GM23338 (cell line): ENCODE measurements at places on chromosomes 1 and 21. TPM values are rescaled to one million over a fixed set of nuclear protein-coding genes. Genes with fewer than 3 reads are reported as not detected.

Gene OLFML3
- polyA plus RNA-seq, result 42.8 and 44.7 TPM in 2 replicates

Gene RPTN
- polyA plus RNA-seq, result not detected in 2 replicates

Gene RGS13
- polyA plus RNA-seq, result not detected in 2 replicates

Gene SLAMF8
- polyA plus RNA-seq, result not detected in 2 replicates

Gene ITGB2
- polyA plus RNA-seq, result 0.40 and 0.44 TPM in 2 replicates

Gene ZNF678
- polyA plus RNA-seq, result 8.2 and 8.6 TPM in 2 replicates

Gene NKAIN1
- polyA plus RNA-seq, result 14.7 and 18.1 TPM in 2 replicates

Gene HSD3B1
- not detected in 2 replicates for polyA plus RNA-seq

Gene SYNC
- 0.31 TPM in 1 of 2 replicates, not detected in the other for polyA plus RNA-seq

Gene RIPK4
- polyA plus RNA-seq, result 2.5 and 2.7 TPM in 2 replicates

Gene RABGAP1L
- polyA plus RNA-seq, result 113 and 136 TPM in 2 replicates

DNA sequence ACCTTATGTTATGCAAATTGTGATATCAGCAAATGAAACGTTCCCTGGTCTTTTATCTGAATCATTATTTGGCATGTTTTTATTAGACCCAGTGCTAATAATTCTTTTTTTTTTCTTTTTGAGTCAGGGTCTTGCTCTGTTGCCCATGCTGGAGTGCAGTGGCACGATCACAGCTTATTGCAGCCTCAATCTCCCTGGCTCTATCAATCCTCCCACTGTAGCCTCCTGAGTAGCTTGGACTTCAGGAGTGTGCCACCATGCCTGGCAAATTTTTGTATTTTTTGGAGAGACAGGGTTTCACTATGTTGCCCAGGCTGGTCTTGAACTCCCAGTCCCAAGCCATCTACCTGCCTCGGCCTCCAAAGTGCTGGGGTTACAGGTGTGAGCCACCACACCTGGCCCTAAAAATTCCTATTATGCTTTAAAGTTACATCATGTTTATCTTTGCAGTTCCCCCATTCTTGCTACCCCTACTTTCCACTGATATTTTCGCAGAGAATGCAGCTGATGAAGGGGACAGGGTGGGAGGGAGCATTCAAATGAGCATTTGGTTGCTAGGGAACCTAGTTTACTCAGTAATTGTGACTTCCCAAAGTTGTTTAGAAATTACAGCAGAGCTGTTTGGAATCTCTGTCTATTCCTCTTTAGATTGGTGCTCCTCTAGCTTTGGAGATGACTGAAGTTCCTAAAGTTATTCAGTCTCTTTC, 18.4 kb downstream of the C1orf21 start:
- H3K4me3 ChIP-seq, result no peak overlapping the region
- H3K36me3 ChIP-seq, result no peaks in the 10 kb centered on the region
- peak; percentile 53 for DNase-seq
- H3K27ac ChIP-seq, result no peak overlapping the region
- no peaks in the 10 kb centered on the region for H3K27me3 ChIP-seq
- H3K4me1 ChIP-seq, result peaks cover 44% of the 10 kb centered on the region

DNA sequence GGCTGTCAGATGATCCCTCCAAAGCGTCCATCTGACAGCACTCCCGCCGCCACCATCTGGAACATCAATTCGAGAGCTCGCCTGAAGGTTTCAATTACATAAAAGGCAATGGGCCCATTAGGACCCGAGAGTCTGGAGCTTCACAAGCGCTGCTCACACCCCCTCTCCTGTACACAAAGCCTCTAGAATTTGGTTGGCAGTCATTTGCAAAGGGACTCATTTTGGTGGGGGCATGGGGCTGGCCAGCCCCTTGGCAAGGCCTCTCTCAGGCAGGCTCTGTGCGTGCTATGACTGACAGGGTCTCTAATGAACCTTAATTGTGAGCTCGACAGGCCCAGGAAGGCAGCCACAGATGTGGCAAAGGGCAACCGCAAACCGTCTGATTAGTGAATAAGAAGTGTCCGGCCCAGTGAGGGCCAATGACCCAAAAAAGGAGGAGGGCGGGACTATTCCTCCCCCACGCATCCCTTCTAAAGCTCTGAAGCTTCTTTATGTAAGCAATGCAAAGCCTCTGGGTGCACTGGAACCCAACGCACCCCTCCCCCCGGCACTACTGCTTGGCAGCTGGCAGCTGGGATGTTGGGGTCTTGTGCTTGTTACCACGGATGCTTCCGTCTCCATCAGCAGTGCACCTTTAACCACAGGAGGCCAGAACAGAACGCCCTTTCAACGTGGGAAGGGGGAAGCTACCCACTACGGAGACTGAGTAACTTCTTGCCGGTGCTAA, 79.4 kb downstream of the CAPZB start:
- peak; percentile 55 for DNase-seq
- no peak overlapping the region for H3K4me3 ChIP-seq
- H3K27ac ChIP-seq, result peak overlapping the region; percentile 69
- H3K27me3 ChIP-seq, result no peaks in the 10 kb centered on the region
- peaks cover 46% of the 10 kb centered on the region for H3K4me1 ChIP-seq

- no peaks in the 10 kb centered on the region for H3K27me3 ChIP-seq
- no peak for DNase-seq
- H3K4me3 ChIP-seq, result no peak overlapping the region
Measured at GRCh38 chr1:45037456-45037855, 25.4 kb downstream of the UROD start.

GRCh38 chr1:161197560-161198193, 1.2 kb downstream of the ADAMTS4 start:
- peak overlapping the region; percentile 52 for H3K4me3 ChIP-seq
- no peak for DNase-seq
- H3K27me3 ChIP-seq, result no peaks in the 10 kb centered on the region
- peaks cover 56% of the 10 kb centered on the region for H3K4me1 ChIP-seq
- H3K36me3 ChIP-seq, result no peaks in the 10 kb centered on the region

DNA sequence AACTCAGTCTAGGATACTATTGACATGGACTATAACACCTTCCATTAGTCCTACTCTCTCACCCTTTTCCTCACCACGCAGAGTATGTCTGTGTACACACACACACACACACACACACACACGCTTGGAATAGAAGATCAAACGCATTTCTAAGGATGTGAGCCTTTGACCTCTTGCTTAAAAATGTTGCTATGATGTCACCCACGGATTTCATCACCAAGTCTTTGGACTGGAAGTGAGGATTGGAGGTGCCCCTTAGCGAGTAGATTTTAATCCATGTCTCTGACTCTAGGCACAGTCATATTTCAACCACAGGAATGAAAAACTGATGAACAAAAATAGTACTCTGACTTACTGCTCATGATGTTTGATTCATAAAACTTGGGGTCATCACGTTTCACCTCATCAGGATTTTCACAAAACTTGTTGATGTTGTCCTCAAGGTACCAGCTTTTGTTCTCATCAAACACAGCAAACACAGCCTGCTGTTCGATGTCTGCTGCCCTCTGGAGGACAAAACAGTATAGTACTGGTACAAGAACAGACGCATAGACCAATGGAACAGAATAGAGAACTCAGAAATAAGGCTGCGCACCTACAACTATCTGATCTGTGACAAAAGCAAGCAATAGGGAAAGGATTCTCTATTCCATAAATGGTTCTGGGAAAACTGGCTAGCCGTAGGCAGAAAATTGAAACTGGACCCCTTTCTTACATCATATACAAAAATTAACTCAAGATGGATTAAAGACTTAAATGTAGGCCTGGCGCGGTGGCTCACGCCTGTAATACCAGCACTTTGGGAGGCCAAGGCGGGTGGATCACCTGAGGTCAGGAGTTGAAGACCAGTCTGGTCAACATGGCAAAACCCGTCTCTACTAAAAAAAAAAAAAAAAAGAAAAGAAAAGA, 39.9 kb downstream of the F5 start:
- H3K36me3 ChIP-seq, result no peaks in the 10 kb centered on the region
- DNase-seq, result peak; percentile 90
- no peak overlapping the region for H3K27ac ChIP-seq
- H3K27me3 ChIP-seq, result no peaks in the 10 kb centered on the region

- peaks cover 47% of the 10 kb centered on the region for H3K4me1 ChIP-seq
- no peaks in the 10 kb centered on the region for H3K36me3 ChIP-seq
- H3K4me3 ChIP-seq, result peak overlapping the region; percentile 95
- peaks cover 32% of the 10 kb centered on the region for H3K27me3 ChIP-seq
- no peak overlapping the region for H3K27ac ChIP-seq
Measured at GRCh38 chr1:31765041-31765467, 914 bp upstream of the ADGRB2 start.

DNA sequence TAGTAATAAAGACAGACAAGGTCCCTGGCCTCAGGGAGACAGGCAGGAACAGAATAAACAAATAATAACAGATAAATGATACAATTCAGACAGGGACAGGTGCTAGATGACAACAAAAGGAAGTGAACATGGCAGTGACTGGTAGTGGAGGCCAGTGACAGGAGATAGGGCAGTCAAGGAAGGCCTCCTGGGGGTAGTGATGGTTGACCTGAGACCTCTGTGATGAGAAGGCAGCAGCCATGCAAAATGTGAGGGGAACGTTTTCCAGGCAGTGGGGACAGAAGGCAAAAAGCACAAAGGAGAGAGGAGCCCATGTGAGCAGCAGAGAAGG, 18.5 kb downstream of the OPTC start:
- H3K27me3 ChIP-seq, result peaks cover 55% of the 10 kb centered on the region
- H3K36me3 ChIP-seq, result no peaks in the 10 kb centered on the region
- DNase-seq, result no peak

GRCh38 chr1:72122099-72122880, 160.0 kb downstream of the NEGR1 start:
- no peak overlapping the region for H3K4me3 ChIP-seq
- H3K4me1 ChIP-seq, result no peaks in the 10 kb centered on the region
- H3K27ac ChIP-seq, result no peak overlapping the region
- no peaks in the 10 kb centered on the region for H3K27me3 ChIP-seq

GRCh38 chr1:116914667-116915066, 5.0 kb downstream of the PTGFRN start:
- peaks cover 11% of the 10 kb centered on the region; the same call in 1 of the 2 replicates for H3K36me3 ChIP-seq
- DNase-seq, result no peak
- H3K4me3 ChIP-seq, result no peak overlapping the region
- H3K27me3 ChIP-seq, result no peaks in the 10 kb centered on the region

DNA sequence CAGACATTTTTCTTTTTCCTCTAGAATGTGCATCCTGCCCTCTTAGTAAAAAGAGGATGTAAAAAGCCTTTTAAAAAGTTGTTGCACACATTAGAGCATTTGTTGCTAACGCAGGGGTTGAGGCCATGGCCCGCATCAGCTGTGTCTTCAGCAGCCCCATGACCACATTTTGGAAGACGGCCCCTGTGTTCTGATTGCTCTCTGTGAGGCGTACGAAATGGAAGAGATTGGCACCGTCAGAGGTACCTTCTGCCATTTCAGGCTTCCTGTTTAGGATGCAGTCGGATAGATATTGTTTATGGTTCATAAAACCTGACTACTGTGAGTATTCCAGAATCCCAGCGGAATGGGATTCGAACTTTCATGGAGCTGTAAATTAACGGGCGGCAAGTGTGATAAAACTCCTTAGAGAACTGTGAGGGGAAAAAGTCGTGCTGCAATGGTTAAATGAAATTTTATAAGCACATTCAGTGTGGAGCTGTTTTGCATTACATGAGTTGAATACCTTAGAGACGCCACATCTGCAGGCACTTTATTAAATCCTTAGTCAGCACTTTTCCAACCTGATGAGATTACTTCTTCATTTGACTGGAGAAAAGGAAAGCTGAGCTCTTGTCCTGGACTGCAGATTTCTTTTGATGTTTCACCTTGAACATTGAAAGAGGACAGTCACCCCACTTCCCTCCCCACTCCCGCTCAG, 273.9 kb downstream of the TM2D1 start:
- no peaks in the 10 kb centered on the region for H3K27me3 ChIP-seq
- peaks cover 17% of the 10 kb centered on the region for H3K4me1 ChIP-seq
- no peak overlapping the region for H3K4me3 ChIP-seq
- DNase-seq, result no peak

- no peaks in the 10 kb centered on the region for H3K4me1 ChIP-seq
- no peak overlapping the region; the same call in 1 of the 2 replicates for H3K27ac ChIP-seq
- H3K27me3 ChIP-seq, result no peaks in the 10 kb centered on the region
- no peak overlapping the region for H3K4me3 ChIP-seq
- H3K36me3 ChIP-seq, result no peaks in the 10 kb centered on the region
Measured at GRCh38 chr1:185565302-185565701, 168.9 kb upstream of the HMCN1 start.

DNA sequence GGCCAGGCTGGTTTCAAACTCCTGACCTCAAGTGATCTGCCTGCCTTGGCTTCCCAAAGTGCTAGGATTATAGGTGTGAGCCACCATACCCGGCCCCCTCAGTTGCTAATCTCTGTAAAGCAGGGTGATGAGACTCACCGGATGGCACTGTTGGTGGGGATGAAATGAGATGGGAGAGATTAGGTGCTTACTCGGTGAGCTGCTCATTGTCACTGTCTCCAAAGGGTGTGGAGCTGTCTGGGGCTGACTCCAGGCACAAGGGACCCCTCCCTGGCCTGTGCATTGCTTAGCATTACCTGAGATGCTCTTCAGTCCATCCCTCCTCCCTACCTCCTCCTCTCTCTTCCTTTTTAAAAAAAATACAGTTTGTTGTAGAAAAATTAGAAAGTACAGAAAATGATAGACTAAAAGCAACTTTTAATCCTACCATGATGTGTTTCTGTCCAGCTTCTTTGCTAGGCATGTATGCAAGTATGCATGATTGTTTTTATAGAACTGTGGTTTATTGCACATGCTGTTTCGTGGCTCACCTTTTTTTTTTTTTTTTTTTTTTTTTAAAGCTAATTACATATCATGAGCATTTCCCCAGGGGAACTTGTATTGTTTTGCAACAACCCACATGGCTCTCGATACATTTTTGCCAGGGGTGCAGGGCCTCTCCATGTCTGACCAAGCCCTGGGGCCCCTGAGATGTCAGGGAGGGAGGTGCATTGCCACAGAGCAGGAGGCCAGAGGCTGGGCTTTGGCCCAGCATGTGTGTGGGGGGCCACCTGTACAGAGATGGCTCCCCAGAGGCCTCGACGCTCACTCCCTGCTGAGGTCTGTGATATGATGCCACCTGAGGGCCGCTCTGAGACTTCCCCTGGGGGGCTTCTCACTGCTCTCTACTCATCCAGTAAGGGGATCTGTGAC, 55.4 kb downstream of the ARHGEF10L start:
- no peak for DNase-seq
- H3K27ac ChIP-seq, result no peak overlapping the region
- no peaks in the 10 kb centered on the region for H3K4me1 ChIP-seq

DNA sequence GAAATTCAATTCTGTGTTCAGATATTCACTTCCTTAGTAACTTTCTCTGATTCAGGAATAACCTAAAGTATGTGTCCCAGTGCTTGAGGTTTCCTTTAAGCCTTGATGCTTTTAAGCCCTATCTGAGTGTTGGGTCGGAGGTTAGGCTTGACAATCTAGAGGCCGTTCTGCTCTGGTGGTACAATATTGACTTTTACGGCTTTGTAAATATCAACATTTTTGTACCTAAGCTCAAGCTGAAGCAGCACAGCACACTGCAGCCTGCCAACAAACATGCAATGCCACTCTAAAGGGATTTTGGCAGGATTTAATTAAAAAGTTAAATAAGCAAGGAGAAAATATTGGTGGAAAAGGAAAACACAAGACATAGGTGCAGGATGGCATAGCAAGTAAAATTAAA, 279.2 kb downstream of the NEGR1 start:
- DNase-seq, result peak; percentile 13
- no peaks in the 10 kb centered on the region for H3K36me3 ChIP-seq
- H3K4me1 ChIP-seq, result peaks cover 35% of the 10 kb centered on the region
- no peaks in the 10 kb centered on the region for H3K27me3 ChIP-seq

- no peak overlapping the region for H3K4me3 ChIP-seq
- H3K36me3 ChIP-seq, result no peaks in the 10 kb centered on the region
- no peak for DNase-seq
- H3K27me3 ChIP-seq, result no peaks in the 10 kb centered on the region
- no peaks in the 10 kb centered on the region for H3K4me1 ChIP-seq
Measured at GRCh38 chr1:191620883-191621282, 537.4 kb upstream of the RGS18 start.
